ENCODE measurements at places on chromosomes 11 and 22. TPM values are rescaled to one million over a fixed set of nuclear protein-coding genes. Genes with fewer than 3 reads are reported as not detected.

The CATSPER1 gene
- not detected for total RNA-seq

The KDM4E gene
- not detected for total RNA-seq

The CD6 gene
- 233 TPM for total RNA-seq

The DNAL4 gene
- total RNA-seq = 9.6 TPM

DNA sequence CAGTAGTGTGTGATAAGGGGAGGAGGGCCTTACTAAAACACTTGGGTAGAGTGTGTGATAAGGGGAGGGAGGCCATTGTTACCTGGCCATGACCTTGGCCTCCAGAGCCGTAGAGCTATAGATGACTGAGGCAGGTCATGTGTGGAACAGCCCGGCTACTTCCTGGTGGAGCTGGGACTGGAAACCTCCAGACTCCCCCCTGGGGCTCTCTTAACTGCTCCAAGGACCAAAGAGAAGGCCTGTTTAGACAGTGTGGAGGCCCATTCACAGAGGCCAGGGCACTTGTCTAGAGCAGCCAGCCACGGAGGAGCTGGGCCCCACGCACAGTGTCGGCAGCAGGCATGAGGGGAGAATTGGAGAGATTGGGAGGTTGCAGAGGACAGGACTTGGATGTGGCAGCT lies 12.5 kb upstream of the MICALL1 start:
- no peak for DNase-seq

DNA sequence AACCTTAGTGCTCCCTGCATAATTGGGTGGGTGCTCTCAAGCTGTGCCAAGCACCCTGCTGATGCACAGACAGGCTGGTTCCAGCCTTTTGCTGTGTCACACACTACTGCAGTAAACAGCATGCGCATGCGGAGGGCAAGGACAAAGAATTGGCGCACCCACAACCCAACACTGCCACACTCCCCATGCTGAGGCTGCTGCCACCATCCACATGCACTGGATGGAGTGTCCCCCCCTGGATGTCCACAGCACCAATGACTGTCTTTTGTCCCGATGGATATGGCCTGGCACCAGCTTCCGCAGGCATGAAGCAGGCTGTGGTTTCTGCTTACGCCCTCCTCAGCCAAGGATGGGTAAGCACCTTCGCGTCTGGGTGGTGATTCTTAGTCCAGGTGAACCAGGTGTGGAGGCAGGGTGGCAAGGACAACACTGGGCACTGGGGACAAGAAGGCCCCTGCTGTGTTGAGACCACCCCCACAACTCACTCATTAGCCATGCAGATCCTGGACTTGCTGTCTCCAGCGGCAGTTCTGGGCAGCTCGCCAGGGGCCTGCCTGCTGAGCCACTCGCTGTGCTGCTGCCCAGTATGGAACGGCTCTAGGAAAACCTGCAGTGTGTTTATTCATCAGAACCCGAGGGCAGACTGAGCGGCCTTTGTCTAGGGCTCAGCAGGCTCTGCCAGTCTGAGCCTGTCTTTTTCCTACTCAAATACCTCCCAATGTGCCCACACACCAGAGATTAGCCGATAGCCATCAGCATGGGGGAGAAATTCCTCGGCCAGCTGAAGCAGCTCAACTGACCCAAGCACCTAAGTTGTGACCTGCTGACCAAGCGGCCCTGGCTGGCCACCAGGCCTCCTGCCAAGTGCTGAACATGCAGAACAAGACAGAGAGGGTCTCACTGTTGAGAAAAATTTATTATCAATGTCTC lies 8.2 kb upstream of the NAP1L4 start:
- no peak for DNase-seq

GRCh38 chr22:30286813-30287647 lies 2.3 kb downstream of the CASTOR1 start:
- peak; percentile 81 for DNase-seq

- DNase-seq = no peak
Observed at GRCh38 chr11:22703591-22703990, 37.2 kb downstream of the GAS2 start.

DNA sequence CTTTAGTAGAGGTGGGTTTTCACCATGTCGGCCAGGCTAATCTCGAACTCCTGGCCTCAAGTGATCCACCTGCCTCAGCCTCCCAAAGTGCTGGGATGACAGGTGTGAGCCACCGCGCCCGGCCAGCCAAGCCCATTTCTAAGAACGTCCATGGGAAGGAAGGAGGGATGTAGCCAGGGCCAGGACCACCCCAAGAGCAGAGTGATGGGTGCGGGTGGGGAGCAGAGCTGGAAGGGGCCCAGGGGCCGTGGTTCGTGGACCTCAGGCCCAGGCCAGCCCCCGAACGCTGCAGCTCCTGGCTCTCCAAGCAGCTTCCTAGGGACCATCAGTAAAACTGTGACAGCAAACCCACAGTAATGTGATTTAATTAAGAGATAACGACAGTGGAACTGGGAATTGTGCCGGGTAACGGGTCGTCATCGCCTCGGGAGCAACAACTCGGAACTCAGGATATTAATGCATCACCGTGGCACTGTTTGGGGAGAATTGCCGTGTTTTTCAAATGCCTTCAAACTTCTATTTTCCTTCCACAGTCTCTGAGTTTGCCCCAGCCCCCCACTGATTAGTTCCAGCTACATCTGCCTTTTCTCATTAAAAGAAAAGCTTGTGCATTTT lies 74.3 kb downstream of the BRD1 start:
- DNase-seq = no peak

- no peak for DNase-seq
Observed at GRCh38 chr22:47092896-47093311, 330.5 kb downstream of the TBC1D22A start.

- peak; percentile 11 for DNase-seq
Observed at GRCh38 chr11:9347100-9347499, 32.7 kb upstream of the TMEM41B start.

GRCh38 chr11:58647141-58647699 lies 24.8 kb downstream of the CNTF start:
- no peak for DNase-seq

- no peak for DNase-seq
Observed at GRCh38 chr22:30261134-30261533, 5.5 kb downstream of the OSM start.

DNA sequence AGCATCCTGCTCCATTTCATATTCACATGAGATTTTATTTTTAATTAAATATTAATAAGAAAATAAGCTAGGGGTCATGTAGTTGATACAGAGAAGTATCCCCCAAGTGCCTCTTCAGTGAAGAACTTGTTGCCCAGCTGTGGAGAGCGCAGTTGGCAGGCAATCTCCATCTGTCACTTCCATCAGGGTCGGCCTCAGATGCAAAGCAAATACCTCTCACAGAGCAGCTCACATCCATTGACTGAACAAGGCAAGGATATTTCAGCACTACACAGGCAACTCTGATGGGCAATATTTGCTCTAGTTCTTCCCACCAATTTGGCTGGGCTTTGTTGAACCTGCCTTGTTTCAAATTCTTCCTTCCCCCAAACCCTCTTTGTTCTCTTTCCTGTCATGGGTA lies 129.4 kb downstream of the NOX4 start:
- no peak for DNase-seq

DNA sequence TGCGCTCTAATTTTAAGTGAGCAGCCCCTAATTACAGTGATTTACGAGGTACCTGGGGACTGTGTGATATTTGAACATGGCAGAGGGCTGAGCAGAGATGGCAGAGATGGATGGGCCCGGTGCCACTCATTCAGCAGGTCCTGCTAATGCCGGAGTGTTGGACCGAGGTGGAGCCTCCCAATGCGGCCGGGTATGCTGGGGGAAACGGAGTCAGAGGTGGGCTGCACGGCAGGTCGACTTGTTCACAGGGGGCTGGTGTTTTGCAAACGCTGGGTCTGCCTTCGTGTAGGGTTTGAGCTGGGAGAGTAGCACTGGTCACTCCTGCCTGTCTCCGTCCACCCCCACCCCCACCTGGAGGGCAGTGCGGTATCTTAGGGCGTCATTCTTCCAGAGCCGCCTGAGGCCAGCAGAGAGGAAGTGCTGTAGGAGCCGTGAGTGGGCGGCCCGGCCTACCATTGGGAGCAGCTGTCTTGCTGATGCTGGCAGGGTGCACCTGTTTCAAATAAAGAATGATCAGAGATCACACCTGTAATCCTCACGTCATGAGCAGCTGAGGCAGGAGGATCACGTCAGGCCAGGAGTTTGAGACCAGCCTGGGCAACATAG lies 122.6 kb downstream of the IGLL1 start:
- no peak for DNase-seq

- DNase-seq = no peak
Observed at GRCh38 chr11:10333490-10333889, 28.6 kb downstream of the ADM start.

DNA sequence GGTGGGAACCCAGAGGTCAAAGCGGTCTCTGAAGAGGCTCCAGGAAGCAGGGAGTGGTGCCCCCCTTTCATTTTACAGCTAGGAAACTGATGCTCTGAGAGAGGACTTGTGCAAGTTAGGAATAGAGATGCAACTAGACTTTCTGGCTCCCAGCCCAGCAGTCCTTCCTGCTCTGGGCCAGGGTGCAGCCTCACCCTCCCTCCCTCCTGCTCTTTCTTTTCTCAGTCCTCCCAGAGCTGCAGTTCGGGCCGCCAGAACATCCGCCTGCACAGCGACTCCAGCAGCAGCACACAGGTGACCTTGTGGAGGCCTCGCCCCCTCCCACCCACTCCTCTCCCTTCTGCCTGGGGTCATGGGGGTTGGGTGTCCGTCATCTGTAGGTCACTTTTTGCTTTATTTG lies 51.5 kb downstream of the LHFPL7 start:
- no peak for DNase-seq

DNA sequence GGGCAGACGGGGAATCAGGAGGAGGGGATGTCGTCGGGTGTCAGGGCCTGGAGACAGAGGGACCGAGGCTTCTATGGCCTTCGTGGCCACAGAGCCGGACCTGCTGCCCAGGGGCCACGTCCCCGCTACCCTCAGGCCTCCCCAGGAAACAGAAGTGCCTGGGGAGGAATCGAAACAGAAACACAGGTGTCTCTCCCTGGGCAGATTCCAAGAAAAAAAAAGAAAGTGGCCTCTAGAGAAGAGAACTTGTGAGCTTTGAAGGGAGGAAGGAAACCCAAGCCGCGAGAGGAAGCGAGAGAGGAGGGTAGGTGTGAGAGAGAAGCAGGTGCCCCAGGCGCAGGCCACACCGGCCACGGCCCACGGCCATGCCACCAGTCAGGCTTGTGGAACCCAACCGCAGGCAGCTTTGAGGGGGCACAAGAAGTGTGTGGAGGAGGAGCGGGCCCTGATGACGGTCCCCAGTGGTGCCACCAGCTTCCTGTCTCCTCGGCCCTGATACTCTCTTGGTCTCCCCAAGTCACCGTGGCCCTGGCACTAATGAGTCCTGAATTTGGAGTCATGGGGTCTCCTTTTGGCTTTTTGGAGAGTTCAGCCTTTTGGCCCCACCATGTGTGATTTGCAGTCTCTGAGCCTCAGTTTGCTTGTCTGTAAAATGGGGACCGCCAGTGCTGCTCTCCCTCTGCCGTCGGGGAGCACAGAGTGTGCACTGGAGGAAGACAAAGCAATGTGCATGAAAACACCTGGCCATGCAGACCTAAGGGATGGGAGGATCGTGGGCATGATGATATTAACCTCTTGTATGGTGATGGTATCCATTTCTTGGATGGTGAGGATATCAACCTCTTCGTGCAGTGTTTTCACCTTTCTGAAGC lies 25.2 kb downstream of the LIF start:
- peak; percentile 31 for DNase-seq

DNA sequence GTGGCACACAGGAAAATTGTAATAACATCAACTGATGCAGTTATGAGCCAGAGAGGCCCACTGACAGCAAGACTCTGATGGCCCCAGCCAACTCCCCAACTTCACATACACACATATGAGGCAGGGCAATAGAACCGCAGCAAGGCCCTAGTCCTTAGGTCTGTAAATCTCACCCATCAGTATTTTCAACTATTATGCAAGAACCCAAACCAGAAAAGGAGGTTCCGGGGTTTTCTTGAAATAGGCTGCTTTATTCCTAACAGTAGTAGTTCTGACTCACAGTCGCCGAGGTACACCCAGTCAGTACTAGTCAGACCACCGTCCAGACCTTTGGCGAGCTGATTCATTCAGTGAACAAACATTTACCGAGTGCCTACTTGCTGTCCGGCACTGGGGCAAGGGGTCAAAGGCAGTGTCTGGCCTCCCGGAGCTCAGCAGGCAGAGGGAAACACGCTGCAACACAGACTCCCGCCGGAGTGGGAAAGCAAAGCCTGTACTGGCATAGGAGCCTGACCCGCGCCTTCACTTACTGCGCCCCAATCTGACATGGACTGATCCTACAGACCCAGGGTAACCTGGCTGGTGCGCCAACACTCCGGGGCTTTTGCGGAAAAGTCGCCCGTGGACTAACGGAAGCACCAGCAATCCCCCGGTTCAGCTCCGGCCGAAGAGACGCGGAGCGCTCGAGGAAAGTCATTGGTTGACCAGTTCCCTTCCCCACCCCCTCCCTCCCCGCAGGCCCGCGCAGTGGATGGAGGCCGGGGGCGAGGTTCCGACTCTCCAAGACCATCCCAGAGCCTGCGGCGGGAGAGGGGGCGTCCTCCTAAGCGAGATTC lies 1.3 kb downstream of the PLEKHA7 start:
- DNase-seq = no peak

DNA sequence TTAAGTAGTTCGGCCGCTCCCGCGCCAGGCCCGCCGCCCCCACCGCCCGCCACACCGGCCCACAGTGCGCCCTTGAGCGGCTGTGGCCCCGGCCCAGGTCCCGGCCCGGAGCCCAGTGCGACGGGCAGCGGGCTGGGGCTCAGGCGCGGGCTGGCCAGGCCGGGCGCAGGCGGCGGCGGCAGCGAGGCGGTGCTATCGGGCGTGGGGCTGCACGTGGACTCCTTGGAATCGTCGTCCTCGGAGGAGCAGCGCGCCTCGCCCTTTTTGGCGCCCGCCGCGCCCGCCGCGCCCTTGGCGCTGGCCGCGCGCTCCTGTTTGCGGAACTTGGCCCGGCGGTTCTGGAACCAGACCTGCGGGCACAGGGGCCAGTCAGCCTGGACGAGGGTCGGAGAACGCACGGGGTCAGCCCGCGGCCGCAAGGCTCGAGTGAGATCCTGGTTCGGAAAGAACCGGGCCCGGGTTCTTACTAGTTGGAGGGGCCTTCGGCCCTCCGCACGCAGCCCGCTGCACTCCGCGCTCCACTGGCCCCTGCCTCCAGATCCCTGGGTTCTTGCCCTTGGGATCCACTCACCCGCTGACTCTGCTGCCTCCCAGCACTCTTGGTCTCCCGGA lies 4.0 kb downstream of the PHOX2A start:
- DNase-seq = no peak

GRCh38 chr11:85310479-85310878 lies 316.7 kb downstream of the DLG2 start:
- no peak for DNase-seq

GRCh38 chr11:58592760-58593472 lies 14.1 kb downstream of the ZFP91 start:
- no peak for DNase-seq

DNA sequence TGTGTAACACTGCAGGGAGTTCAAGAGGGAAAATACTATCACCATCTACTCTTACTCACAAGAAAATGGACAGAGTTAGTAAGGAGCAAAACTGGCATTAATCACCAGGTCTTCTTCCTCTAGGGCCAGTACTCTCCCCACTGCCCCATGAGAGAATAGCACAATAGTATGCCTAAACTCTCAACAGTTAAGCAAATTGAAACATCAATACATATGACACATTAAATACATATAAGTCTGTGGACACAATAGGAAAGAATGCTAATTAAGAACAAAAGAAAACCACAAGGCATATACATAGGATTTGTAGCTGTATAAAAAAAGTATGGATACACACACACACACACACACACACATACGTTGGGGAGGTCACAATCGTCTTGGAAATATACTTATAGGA lies 197.9 kb upstream of the BDNF start:
- DNase-seq = no peak
